ENCODE measurements at places on chromosomes 4 and X.
A peak's percentile ranks its signal among the peaks of the same experiment; 100 is the strongest.

GRCh38 chr4:133156096-133156495, 7.0 kb downstream of the PCDH10 start:
- no peak for DNase-seq

DNA sequence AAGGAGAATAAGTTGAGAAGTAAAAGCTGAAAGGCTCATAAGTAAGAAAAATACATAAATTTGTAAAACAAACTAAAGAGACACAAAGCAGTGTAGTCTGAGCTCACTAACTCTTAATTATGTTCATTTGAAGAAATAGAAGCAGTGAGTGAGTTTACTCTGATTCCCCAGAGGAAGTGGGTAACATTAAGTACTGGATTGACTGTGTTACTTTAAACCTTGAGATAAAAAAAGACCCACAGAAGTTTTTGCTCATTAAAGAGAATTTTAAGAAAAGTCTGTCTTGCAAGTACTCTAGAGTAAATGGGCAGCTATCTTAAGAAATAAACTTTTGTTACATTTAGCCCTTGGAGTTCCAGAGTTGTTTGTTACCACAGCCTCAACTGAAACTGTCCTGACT, 2466.9 kb downstream of the PCDH7 start:
- no peak for DNase-seq

DNA sequence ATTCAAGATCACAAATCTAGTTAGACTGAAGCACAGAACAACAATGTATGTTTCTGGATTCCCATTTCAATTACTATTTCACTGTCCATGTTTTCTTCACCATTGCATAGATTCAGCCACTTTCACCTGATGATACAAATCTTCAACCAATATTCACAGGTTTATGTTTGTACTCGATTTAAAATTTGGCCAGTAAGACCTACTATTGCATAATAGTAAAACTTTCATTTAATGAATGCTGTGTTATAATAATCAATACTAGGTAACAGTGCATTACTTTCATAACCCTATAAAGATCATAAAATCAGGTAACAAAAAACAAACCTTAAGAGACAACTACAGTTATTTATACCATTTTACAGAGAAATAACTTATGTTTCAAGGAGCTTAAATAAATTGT, 2209.1 kb downstream of the ARAP2 start:
- no peak for DNase-seq

- DNase-seq: no peak
These were observed 80.3 kb downstream of the BANK1 start for GRCh38 chr4:101870874-101871273.

DNA sequence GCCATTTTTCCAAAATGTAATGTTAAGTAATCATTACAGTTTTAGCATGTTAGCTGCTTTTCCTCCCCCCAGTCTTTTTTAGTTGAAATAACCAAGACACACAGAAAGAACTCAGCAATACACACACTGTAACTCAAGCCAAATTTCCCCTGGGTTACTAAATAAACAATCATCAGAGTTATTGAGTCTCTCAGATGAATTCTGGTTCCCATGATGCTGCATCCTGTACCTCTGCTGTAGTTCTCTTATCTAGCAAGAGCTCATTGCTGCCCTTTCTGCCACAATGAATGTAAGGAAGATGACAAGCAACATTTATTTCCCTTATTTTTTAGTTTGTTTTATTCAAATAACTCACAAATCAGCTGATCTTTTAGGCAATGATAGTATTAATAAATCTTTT, 185.1 kb downstream of the ARHGAP6 start:
- DNase-seq: no peak

GRCh38 chrX:77422891-77423648, 24.1 kb upstream of the FGF16 start:
- DNase-seq: no peak

DNA sequence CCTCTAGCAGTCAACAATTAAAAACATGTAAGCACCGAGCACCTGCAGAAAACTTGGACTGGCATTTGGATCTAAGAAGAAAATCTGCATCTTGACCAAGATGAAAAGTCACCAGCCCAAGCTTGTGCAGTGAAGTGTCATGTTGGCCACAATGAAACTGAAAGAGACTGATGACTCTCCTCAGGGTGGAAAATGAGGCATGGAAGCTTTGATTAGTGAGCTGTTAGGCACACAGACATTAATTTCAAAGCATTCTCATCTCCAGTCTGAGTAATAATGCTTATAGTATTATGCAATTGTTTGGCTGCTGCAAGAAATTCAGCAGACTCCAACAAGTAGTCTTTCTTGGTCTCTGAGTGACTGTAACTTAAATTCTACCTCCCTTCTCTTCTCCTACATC, 150.1 kb downstream of the AR start:
- DNase-seq: peak; percentile 9

GRCh38 chr4:86493460-86493859, 100.7 kb upstream of the PTPN13 start:
- peak; percentile 48 for DNase-seq

DNA sequence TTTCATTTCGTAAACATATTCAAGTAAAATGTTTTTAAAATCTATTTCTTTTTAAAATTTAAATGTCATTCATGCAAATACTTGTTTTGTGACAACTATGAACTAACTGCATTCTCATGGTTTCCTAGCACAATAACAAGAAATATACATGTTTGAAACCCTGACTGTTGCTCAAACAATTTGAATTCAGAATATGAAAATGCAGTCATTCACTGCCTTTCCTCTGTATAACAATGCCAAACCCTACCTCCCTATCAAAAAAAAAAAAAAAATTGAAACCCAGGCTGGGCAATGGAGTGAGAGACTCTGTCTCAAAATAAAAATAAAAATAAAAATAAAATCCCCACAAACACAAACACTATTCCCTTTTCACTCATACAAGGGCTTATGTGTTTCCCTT, 42.1 kb downstream of the MAB21L2 start:
- no peak for DNase-seq

DNA sequence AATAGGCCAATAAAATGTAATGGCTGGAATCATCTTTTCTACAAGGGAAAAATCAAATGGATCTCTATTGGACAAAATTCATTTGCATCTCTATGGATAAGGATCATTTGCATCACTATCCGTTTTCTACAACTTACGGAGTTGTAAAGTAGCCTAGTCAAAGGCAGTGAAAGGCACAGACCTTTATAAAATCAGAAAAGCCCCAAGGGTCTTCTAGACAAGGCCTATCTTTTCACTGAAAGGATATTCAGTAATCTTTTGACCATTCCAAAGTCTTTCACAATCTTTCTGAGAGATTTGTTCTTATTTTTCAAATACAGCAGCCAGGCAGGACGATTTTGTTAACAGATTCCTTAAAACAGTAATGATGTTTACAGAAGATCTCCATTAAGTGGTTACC, 119.5 kb upstream of the JADE1 start:
- no peak for DNase-seq

DNA sequence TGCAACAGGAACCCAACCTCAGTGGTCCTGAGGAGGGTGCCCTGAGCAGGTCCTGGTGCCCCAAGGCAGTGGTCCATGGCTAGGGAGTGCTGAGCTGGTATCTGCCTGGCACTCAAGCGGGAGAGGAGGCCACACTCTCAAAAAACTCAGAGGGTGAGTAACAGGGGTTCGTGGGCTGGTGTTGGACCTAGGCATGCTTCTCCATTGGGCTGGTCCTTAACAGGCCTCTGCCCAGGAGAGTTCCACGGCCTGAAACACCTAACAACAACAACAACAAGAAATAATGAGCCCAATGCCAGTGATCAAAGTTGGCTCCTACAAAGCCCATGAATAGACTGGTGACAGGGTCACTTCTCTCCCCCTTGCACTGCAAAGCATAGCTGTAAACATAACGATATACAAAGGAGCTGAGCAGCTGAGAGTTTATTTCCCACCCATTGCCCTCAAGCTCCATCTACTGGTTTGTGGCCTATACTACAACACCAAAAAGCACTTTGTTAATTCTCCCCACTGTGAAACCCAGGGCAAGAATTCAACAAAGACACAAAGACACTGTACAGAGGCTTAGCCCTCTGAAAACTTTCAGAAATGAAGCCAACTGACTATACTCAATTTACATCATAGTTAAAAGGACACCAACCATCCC, 736.1 kb upstream of the ADGRL3 start:
- DNase-seq: peak; percentile 47

DNA sequence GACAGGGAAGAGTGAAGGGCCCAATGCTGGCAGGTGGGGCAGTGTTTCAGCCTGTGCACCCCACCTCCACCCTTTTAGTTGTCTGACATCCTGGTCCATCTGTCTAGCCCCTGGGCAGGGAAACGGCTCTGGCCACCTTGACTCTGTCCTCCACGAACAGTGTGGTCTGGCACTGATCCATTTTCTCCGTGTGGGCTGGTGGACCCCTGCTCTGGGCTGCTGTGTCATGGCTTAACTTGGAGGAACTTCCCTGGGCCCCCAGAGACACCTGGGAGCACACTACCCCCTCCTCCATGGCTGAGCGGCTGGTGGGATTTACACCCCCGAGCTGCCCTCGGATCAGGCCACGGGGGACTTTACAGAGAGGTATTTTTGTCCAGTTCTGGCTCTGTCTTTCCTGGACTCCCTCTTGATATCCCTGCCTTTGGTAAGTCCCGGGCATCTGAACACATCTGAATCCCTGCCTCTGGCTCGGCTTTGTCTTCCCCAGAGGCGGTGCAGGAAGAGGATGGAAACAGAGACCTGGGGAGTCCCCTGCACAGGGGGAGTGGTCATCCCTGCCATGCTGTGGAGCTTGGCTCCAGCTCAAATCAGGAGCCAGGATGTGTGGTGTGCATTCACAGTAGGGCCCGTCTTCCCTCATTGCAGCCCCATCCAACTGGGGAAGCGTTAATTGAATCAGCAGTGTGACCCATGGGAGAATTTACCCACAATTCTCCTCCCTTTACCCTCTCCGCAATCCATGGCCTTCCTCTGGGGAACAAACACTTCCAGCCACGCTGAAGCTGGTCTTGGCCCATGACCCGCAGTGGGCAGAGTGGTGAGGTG, 6.3 kb upstream of the NKX1-1 start:
- no peak for DNase-seq

DNA sequence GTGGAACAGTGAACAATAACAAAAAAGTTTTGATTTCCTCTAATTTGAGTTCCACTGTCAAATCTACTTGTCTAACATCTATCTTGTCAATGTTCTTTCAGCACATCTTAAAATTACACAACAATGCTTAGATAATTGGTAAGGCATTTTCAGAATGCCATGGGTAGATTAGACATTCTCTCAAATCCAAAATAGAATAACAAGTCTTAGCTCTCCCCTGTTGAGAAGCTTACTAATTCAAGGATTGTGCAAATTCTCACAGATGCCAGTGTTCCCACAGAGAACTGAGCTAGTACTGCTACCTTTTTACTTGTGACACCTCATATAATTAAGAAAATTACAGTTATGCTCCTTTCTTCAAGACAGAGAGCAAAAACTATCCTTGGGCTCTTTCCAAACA, 2442.0 kb downstream of the PCDH7 start:
- no peak for DNase-seq

GRCh38 chr4:10082047-10082446, 34.6 kb downstream of the WDR1 start:
- DNase-seq: no peak

DNA sequence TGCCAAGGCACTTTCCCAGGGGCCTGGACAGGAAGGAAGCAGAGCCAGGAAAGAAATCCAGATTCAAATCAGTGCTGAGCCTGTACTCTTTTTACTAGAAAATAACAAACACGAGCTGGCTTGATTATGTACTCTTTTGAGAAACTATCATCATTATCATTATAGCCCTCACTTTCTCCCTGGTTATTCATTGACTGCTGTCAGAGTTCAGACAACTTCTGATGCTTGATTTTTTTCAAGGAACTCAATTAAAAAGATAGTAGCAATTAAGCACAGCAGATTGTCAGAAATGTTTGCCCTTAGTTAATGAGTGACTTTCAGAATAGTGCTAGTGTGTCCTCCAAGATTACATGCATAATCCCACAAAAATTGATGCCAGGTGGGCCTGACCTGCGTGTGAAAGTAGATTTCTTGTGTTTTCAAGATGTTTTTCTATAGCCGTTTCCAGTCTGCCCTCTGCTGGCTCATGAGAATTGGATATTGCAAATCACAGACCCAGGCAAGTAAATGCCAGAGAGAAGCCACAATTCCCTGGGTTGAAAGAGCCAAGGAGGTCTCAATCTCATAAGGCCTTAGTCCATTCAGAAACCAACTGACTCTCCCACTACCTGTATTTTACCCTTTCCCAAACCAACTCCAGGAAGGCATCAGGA, 14.3 kb upstream of the PNPLA4 start:
- peak; percentile 2 for DNase-seq

DNA sequence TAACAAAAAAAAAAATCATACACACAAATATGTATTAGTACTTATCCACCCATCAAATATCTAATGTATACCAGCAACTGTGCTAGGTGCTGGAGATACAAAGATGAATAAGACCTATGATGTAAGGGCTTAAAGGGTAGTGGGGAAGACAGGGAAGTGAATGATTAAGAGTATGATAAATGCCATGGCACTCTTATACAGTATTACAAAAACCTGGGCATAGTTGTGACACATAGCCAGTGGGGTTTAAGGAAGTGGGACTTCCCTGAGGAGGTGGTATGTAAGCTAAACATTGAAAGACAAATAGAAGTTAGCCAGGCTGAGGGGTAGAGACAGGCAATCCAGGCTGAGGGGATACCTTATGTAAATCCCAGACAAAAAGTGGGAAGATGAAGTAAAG, 23.5 kb downstream of the CHM start:
- DNase-seq: no peak

- no peak for DNase-seq
These were observed 92.1 kb downstream of the CEP135 start for GRCh38 chr4:56040842-56041241.

- DNase-seq: no peak
These were observed 35.9 kb downstream of the HMX1 start for GRCh38 chr4:8835521-8836365.

- DNase-seq: no peak
These were observed 6.5 kb upstream of the NUDT6 start for GRCh38 chr4:122928930-122929329.

- DNase-seq: no peak
These were observed 972.3 kb downstream of the PCDH7 start for GRCh38 chr4:31692399-31692940.

DNA sequence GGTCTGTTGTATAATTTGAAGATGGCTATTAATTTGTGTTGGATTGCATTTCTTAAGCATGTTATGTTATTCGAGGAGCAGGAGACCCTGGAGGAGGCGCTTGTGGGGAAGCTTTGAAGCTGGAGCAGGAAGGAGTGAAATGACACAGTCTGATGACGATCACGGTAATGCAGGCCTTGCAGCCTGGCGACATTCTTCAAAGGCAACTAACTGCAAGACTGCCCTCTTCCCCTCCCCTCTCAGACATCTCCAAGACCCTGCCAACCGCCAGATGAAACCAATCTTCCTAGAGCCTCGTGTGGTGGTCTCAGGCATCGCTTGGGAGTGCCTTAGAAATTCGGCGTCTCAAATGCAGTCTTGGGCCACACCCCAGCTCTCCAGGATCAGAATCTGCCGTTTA, 16.1 kb downstream of the CLCN4 start:
- DNase-seq: no peak

- no peak for DNase-seq
These were observed 42.0 kb downstream of the IRF2 start for GRCh38 chr4:184432127-184432922.

Data from GM03348 (cell line).